NCI-H1105 treated with DMSO at 0.1 percent for 48 hours (cell line): ENCODE measurements at places on chromosomes 6 and 20.

- peak; percentile 55 for DNase-seq
Measured at GRCh38 chr6:14706378-14706929, 539.4 kb upstream of the JARID2 start.

GRCh38 chr6:37284781-37285180, 26.8 kb upstream of the TMEM217 start:
- no peak for DNase-seq

- no peak for DNase-seq
Measured at GRCh38 chr6:39859025-39859424, 66.8 kb downstream of the DAAM2 start.

DNA sequence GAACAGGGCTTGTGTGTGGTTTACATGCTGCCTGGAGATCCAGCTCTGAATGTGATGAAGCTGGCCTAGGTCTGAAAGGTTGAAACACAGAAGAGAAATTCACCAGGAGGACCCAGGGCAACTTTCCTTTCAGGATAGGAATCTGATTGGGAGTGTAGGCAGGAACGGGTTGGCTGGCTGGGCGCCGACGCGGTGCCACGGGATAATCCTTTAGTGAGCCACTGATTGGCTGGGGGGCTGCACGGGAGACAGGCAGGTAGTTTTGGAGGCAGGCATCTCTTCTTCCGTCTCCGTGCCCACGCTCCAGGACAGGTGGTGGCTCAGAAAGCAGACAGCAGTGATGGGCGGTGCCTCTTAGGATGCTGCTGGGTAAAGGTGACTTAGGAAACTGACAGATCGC, 294.6 kb downstream of the CDH4 start:
- DNase-seq: peak; percentile 9

DNA sequence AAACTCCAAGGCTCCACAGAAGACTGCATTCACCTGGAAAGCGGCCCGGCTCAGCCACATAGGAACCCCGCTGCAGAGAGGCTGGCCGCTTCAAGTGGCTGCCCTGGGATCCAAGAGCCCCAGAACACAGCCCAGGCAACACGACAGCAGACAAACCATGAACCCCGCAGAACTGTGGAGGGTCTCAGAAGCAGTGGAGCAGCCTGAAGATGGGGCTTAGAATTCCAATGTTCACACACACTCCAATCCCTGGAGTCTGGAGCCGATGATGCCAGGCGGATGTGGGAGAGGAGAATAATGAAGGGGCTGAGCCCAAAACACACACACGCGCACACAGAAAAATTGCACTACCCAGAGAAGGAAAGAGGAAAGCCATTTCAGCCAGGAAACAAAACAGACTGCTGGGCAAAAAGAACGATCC, 52.4 kb downstream of the NINL start:
- DNase-seq: no peak

- peak; percentile 58 for DNase-seq
Measured at GRCh38 chr6:131199568-131200272, 64.5 kb downstream of the AKAP7 start.
